Stimulated activated CD4-positive, alpha-beta T cell treated with anti-CD3 and anti-CD28 coated beads, Interleukin-4, amount 100 ng/mL, for 24 hours (primary cell): ENCODE measurements at places on chromosomes 16 and 17.

DNA sequence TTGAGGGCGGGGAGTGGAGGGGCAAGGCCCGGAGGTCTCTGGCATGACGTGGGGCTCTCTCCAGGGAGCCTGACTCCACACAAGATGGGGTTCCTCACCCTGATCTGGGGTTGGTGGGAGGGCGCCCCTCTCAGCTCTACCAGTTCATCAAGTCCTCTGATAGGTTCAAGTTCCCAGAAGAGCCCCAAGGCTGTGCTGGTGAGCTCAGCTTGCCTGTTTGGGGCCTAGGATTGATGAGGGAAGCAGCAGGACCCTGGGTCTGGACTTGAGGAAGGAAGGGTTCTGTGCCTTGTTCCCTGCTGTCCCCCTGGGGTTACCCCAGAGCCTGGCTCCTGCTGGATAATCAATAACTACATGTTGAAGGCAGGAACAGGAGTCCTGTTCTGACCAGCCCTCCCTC is 3.5 kb downstream of the MGAT5B start:
- no peak for DNase-seq

GRCh38 chr16:261031-261691 is 14.6 kb downstream of the RGS11 start:
- DNase-seq = no peak

DNA sequence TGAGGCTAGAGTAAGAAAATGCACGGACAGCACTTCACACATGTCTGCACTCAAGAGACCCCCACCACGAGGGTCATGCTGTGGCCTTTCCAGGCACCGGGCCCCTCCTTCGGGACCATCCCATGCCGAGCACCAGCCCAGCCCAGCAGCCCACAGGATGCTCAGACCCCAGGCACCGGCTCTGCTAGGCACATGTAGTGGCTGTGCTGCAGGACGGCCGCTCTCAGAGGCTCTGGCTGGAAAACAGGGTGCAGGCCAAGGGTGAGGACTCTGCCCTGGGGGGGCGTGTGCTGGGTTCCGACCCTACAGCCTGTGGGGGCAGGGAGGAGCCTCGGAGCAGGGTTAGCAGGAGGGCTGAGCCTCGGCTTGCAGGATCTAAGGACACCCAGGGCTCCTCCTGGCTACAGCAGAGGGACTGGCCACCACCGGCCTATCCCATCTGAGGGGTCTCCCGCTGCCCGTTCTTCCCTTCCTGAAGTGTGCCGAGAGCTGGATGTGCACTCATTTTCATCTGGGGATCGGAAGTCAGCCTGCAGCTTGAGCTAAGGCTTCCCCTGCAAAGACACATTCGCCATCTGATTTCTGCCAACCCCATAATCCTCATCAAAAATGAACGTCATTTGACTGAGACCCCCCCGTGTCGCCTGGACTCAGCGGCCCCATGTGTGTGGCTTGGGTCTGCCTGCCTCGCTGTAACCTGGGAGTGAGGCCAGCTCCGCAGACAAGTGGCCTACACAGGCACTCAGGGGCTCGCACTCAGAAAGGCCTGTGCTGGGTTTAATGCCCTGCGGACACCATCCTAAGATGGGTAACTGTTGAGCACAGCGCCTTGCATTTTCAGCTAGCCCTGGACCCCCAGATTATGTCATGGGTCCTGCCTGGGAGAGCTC is 293.1 kb upstream of the FOXF1 start:
- DNase-seq = no peak

- no peak for DNase-seq
These were observed 47.4 kb upstream of the ZFHX3 start for GRCh38 chr16:73095142-73095820.

GRCh38 chr16:75861311-75862097 is 135.2 kb upstream of the CPHXL start:
- DNase-seq = no peak

DNA sequence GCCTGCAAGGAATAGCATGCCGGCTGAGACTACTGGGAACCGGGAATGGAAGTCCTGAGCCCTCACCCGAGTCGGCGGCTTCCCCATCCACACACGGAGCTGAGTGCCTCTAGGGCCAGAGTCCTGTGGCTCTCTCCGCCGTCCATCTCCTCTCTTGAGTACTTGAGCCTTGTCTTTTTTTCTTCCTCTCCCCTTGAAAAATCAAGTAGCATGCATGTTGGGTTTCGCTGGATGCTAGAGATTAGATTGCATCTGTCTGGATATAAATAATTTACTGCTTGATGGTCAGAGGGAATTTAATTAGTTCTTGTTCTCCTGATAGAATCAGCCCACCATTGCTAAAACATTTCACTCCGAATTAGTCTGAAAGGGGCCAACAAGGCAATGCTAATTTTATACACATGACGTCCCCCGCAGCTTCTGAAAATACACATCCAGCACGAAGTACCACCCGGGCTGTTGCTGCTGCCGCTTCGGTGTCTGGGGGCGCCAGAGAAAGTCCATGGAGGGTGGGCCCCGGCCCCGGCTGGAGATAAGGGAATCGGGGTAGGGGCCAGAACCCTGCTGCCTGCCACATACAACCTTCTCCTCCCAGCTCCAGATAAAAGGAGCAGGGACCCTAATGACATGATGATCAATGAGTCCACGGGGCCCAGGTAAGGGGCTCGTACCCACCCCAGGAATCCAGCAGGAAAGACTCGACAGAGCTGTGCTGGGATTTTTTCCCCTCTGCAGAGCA is 48.5 kb downstream of the RBFOX3 start:
- no peak for DNase-seq

DNA sequence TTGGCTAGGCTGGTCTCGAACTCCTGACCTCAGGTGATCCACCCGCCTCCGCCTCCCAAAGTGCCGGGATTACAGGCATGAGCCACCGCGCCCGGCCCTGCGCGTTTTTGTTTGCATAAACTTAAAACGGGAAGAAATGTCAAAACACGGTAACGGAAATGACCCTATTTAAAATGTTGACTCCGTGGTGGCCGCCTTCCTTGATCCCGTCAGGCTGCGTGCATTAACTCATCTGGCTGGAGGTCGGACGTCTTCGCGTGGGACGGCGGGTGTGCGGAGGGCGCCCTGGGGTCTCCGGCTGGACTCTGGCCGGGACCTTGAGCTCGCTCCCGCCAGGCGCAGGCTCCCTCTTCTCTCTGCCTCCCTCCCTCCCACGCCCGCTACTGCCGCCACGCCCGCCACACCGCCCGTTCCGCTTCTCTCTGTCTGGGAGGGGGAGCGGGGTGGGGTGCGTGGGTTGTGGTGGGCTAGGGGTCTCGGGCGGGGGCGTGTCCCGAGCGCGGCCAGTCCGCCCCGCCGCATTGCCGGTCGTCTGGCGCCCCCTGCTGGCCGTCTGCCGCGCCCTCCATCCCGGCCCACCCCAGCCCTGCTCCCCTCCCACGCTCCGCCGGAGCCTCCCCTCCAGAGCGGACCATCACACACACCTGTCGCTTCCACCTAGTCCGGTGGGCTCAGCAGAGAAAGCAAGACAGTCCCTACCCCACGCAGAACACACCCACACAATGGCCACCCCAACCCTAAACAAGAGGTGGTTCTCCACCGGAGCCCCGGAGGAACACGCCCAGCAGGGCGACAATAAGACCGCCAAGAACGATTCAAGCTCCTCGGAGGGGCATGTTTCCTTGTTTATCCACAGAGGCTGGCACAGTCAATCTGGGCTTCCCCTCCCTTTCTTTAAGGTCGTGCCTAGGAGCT is 1.2 kb upstream of the CCDC42 start:
- DNase-seq = peak; percentile 77

GRCh38 chr17:19413761-19414160 is 2.7 kb downstream of the RNF112 start:
- no peak for DNase-seq

- no peak for DNase-seq
These were observed 1.8 kb downstream of the MRPL28 start for GRCh38 chr16:368388-369158.

DNA sequence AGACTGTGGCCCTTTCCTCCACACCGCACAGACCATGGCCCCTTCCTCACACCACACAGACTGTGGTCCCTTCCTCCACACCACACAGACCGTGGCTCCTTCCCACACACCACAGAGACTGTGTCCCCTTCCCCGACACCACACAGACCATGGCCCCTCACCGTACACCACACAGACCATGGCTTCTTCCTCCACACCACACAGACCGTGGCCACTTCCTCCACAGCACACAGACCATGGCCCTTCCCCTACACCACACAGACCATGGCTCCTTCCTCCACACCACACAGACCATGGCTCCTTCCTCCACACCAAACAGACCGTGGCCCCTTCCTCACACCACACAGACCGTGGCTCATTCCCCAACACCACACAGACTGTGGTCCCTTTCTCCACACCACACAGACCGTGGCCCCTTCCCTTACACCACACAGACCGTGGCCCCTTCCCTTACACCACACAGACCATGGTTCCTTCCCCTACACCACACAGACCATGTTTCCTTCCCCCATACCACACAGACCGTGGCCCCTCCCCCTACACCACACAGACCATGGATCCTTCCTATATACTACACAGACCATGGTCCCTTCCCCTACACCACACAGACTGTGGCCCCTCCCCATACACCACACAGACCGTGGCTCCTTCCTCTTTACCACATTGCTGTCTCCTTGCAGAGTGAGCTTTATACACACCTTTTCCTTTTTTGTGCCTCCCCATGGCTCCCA is 297.5 kb upstream of the FOXF1 start:
- no peak for DNase-seq

GRCh38 chr17:9261081-9262012 is 240.0 kb downstream of the NTN1 start:
- no peak for DNase-seq

DNA sequence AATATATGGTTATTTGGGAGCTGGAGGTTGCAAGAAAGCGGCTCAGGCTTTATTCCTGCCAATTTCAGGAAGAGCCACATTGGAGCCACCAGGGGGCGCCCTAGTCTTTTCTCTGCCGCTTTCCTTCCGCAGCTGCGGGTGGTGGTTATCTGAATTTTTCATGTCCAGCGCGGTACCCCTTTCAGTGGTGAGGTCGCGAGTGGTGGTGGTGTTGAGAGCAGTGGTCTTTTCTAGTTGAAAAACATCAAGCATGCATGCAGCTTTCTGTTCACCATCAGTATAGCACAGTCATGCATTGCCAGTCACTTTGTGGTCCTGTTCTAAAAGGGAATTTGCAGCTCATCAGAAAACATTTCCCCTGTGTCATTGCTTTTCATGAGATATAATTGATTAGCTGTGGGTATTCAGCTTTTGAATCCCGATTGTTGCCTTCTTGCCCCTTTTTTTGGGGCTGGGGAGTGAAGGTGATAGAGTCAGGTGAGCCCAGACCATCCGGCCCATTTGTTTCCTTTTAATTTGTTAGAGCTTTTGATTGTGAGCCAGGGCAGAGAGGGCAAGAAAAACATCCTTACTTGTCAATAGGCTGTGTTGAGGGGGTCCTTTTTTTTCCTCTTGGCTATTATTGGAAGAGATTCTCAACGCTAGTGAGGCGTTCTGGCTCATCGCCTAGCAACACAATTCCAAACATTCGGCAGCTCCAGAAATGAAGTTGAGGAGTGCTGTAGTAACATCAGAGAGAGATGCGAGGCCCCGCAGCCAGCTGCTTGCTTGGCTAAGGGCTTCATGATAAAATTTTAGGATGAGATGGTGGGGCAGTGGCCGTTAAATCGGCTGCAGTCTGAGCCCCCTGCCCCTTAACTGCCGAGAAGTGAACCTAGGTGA is 119.0 kb downstream of the SNX29 start:
- peak; percentile 68 for DNase-seq

- no peak for DNase-seq
These were observed at the start of gene NPB for GRCh38 chr17:81902023-81902652. TSS of gene NPB (plus strand) at chr17:81902238. CDS start at chr17:81902278, 40 bp downstream.

DNA sequence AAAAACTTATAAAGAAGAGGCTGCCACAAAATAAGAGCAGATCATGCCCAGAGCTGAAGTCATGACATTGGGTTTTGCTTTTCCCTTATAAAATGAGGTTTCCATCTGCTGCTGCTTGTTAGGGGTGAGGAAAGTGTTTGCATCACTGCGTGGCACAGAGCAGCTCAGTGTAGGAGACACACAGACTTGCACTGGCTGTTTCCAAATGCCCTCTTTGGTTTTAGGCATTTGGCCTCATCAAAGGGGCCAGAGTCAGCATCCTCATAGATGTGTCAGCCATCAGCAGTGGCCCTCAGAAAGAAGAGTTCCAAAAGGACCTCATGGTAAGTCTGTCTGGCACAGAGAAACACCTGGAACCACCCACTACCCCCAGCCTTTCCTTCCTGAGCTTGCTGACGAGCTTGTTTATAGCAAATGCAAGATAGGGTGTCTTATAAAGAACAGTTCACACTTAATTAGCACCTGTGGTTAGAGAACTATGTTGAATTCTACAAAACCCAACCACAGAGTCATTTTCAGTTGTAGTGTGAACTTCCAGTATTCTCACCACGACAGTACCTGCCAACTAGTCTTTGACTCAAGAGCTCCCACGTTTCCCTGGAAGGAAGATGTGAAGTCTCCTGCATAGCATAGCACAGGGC is 17.0 kb downstream of the VWA3A start:
- no peak for DNase-seq

GRCh38 chr17:60803059-60803458 is 125.4 kb downstream of the BCAS3 start:
- no peak for DNase-seq

DNA sequence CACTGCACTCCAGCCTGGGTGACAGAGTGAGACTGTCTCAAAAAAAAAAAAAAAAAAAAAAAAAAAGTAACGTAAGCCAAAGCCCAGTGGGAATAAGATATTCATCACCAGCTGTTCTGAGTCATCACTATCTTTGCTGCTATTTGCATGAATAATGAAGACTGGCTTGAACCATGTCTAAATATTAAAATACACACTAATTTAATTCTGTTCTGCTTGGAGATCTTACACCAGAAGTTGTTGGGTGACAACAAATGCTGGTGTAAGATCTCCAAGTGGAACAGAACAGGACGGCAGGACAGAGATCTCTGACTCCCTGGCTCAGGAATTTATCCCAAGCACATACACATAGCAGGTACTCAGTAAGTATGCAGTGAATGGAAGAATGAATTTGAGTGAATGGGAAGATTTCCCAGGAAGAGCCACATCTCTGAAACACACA is 19.6 kb downstream of the DNAH17 start:
- no peak for DNase-seq

- DNase-seq = no peak
These were observed 57.8 kb downstream of the PDPK1 start for GRCh38 chr16:2595393-2596205.

DNA sequence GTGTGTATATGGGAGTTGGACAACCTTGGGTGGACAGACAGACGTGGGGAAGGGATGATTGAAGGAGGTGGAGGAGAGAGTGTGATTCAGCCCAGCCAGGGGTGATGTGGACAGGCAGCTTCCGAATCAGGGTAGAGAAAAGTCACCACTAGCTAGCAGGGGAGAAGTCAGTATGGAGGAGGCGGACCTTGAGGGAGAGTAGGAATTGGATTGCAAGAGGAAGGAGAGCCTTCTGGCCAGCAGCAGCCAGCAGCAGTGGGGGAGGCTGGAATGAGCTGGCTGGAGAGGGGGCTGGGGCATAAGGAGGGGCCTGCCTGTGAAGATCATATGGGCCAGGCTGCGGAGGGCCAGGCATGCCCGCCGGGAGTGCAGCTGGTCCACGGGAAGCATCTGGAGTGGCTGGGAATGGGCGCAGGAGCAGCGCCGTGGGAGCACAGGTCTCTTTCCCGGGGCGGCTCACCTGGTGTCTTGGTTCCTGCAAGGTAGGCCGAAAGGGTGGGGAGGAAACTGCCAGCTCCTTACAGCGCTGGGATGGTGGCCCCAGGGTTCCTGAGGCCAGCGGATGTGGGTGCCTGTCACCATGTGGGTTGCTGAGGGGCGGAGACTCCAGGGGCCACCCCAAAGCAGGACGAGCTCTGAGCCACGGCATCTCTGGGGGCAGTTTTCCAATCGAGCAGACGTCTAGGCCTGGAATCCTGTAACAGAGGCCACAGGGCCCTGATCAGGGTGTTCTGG is 235.3 kb downstream of the SEC14L1 start:
- DNase-seq = peak; percentile 74

GRCh38 chr16:81809567-81809966 is 30.5 kb downstream of the PLCG2 start:
- DNase-seq = no peak
